ENCODE measurements at places on chromosomes 1 and 21.
A peak's percentile ranks its signal among the peaks of the same experiment; 100 is the strongest.

DNA sequence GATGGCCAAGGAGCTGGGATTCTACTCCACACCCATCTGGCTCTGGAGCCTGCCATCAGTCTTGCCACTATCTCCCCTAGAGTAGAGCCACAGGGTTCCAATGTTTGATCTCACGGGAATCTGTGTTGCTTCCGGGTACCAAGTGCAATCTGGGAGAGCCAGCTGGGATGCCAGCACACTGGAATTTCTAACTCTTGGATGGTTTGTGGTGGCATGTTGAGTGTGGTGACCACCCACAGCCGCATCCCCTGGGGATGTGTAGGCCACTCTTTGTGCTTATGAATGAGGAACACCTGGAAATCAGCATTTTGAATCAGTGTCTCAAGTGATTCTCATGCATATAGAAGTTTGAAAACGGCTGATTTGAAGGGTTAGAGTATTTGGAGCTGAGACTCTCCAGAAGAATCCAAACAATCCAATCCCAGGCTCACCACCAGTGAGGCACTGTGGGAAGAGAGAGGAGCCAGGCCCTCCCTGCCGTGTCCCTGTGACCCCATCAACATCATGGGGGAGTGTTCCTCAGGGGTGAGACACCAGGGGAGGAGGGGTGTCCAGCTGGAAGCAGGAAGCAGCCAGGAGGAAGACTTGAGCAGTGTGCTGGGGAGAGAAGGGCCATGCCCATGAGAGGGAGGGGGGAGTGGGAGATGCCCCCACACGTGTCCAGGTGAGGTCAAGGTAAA lies 13.4 kb downstream of the FBLIM1 start:
- DNase-seq: no peak

DNA sequence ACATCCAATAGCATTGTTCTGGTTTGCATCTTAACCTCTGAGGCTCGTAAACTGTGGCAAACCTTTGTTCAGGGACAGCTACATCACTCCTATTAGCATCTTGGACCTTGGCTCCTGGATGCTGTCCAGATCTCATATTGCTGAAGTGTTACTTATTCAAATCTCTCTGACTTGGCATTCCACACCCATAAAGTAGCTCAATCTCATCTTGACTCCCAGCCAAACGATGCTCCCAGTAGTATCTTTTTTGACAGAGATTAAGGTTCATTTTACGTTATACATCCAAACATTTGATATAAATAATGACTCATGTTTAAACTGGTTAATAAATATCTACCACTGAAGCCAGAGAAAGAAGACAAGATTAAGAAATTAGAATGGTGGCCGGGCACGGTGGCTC lies 4.4 kb upstream of the FLVCR1 start:
- no peak for DNase-seq

DNA sequence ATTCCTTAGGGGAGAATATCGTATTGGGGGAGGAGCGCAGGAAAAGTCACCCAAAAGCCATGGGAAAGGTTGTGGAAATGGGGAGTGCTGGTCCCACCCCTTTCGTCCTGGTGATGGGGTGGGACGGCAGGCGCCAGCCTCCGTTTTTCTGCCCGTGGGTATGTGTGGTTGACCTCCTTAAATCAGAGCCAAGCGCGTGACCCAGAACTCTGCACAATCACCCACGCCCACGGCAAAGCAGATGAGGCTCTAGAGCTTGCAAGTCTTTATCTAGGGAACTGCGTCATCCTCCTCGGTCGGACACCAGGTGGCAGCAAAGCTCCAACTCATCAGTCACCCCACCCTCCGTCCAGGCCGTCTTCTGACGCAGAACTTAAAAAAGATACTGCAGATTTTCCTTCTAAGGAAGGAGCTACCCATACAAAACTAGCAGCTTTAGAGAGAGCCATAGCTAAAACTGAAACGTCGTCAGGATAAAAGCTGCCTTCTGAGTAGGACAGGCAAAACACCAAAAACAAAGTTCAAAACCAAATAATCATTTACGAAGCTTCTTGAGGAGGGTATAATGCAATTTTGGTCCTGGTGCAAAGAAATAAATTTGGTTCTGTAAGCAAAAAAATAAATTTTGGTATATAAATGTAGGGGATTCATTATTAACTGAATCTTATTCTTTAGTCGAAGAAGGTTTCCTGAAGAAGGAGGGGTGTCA lies 62.0 kb downstream of the TBX19 start:
- DNase-seq: peak; percentile 62

GRCh38 chr1:54819733-54820132 lies 18.6 kb upstream of the TTC22 start:
- no peak for DNase-seq

DNA sequence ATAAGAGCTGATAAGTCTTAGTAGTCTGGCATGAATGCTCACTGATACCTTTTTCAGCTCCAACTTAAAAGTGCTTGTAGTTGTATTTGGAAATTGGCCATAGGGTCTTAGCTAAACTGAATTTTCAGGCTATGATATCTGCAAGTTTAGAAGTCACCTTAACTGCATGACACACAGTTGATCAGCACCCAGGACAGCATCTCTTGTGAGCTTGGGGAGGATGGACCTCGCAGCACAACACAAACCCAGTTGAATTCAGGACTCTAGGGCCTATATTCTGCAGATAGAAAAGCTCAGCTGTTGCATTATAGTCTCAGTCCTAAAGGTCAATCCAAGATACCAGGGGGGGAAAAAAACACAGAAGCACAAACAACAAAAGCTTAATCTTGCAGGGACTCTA lies 394.3 kb downstream of the KCNH1 start:
- no peak for DNase-seq

DNA sequence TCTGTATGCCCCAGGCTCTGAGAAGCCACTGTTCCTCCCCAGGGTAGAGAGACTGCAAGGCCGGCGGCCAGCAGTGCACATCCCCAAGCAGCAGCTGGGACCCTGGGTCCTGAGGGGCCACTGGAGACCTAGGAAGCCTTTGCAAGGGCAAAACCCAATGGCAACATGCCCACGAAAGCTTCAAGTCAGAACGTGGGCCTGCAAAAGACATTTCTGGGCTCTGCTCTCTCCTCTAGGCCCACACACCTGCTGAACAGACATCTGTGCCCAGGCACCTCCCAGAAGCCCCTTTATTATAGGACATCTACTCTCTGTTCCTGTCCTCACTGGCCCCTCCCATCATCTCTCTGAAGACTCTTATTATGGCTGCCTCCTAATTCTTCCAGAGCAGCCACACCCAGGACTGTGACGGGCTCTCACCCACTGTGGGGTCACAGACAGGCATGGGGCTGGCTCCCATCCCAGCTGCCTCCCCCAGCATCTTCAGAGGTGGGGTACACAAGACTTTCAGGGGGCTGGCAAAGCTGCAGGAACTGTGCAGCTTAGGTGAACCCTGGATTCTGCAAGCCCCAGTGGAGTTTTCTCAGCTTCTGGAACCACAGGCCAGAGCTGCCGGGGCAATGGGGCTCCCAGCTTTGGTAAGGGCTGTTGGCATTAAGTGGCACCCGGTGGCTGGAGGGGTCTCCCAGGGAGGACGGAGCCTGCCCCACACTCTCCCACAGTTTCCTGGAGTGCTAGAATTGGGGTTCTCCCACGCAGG lies 12.6 kb downstream of the TRIM11 start:
- DNase-seq: no peak

DNA sequence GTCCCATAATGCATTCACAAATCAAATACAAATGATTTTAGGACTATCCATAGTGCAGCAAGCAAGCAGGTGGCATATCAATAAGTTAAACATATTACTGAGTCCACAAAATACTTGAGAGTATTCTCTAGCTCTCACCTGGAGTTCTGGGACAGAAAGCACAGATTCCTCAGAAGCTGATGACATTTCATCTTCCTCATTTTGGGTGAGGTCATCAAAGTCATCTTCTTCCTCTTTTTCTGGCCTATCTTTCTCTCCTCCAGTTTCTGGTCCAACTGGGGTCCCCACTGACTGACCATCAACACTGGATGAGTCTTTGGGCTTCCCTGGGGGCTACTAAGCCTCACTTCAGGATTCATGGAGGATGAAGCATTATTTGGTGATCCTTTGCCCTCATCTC lies 38.9 kb downstream of the YY1AP1 start:
- DNase-seq: no peak

DNA sequence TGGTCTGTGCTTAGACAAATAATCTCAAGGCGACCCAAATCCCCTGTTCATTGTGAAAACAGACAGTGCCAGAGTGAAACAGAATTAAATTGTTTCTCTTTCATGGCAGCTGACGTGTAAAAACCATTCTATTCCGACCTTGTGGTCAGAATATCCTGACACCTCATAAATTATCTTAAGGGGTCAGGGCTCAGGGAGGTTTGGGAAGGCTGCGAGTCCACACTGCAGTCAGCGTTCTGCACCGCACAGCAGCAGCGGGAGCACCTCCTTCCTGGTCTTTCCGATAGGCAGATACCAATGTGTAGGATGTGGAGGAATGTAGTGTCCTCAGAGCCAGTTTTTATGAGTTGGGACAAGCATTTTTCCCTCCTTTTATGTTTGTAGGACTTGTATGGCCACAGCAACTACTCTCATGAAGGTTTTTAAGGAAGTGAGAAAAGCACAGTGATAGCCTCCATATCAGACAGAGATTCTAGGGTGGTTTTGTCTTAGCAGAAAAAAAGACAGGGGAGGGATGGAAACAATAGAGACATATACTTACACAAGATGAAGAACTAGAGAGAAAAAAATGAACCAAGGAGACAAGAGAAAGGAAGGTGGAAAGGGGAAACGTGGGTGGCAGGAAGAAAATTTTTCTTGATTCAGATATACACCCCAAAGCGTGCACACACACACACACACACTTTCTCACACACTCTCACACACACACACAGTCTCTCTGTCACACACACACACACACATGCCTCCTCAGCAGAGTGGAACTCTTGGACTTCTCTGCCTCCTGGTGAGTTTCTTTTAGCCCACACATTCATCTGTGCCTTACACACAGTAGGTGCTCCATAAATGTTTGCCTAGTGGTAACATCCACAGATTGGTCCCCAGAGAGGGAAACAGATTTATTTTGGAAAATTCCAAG lies 68.6 kb downstream of the NTMT2 start:
- DNase-seq: no peak

DNA sequence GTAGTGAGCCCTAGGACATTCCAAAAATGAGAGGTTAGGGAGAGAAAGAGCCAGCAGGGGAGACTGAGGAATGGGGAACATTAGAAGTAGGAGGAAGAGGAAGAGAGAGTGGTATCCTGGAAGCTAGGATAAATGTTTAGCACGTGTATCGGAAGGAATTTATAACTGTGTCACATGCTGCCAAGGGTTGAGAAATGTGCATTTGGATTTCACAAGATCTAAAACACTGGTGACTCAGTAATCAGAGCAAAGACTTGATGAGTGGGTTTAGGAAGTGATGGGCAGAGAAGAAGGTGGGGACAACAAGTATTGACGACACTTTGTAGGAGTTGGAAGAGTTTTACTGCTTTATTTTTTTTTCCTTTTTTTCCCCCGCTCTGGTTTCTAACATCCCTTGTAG lies 193.9 kb downstream of the FMN2 start:
- no peak for DNase-seq

- DNase-seq: no peak
These were observed 26.5 kb downstream of the GPR137B start for GRCh38 chr1:236168716-236169429.

DNA sequence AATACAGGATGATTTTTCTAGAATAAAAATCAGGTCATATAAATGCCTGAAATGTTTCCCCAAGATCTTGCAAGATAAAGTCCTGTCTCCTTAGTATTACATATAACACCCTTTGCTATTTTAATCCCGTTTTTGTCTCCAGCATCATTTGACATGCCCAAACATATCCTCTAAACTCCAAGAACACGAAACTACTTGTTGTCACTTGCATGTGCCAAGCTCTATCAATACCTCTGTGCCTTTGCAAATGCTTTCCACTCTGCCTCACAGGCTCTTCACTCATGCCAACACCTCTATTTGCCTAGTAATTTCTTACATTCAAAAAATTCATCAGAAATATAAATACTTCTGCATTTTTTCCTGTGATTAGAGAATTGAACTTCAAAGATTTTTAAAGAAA lies 37.9 kb downstream of the LRRIQ3 start:
- DNase-seq: no peak

GRCh38 chr1:241589521-241589920 lies 50.6 kb downstream of the CHML start:
- DNase-seq: peak; percentile 55

DNA sequence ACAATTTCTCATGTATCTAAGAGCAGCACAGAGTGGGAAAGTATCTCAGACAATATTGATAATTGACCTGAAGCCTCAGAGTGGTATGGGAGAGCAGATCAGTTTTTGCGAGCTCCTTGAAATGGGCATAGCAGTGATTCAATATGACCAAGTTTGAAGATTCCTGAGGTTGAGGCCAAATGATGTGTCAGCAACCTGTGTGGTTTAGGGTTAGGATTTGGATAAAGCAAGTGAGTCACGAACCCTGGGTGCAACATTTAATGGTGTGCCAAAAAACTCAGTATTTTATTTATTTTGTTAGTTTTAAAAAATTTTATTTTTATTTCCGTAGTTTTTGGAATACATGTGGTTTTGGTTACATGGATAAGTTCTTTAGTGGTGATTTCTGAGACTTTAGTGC lies 92.5 kb upstream of the C21orf91 start:
- DNase-seq: no peak

DNA sequence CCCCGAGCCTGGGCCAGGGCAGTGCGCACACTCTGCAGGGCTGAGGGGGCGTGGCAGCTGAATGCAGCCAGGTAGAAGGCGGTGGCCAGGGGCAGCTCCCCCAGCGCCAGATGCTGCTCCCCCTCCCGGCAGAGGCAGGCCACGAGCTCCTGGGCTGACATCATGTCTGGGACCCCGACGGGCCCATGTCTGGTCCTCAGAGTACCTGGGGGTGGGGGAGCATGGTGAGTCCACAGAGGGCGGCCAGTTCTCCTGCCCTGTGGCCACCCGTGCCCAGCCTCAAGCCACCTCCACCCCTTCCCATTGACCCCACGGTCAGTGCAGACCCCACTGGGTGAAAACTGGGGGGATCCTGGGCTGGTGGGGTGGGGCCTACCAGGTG lies 838 bp downstream of the TTC34 start:
- no peak for DNase-seq

All from NCI-H1930 (cell line).